ENCODE measurements at places on chromosomes 6 and 20. TPM values are rescaled to one million over a fixed set of nuclear protein-coding genes. Genes with fewer than 3 reads are reported as not detected.
A peak's percentile ranks its signal among the peaks of the same experiment; 100 is the strongest.

GRCh38 chr20:58847463-58847862 lies 3.2 kb downstream of the GNAS-AS1 start:
- DNase-seq: no peak

DNA sequence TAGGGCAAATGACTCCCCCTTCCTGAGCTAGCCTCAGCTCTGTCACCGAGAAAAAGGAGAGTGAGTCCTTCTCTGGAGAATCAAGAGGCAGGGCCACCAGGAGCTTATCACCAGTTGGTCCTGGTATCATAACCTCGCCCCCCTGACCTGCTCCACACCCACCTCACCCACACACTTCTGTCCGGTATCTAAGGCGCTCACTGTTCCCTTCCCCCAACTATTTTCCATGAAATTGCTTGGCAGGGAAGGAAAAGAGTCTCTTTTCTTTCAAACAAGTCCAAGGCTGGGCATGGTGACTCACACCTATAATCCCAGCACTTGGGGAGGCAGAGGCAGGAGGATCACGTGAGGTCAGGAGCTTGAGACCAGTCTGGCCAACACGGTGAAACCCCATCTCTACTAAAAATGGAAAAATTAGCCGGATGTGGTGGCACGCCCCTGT lies 77.6 kb downstream of the ZMYND8 start:
- no peak for DNase-seq

Gene SRSF3
- 91.2 TPM for total RNA-seq

DNA sequence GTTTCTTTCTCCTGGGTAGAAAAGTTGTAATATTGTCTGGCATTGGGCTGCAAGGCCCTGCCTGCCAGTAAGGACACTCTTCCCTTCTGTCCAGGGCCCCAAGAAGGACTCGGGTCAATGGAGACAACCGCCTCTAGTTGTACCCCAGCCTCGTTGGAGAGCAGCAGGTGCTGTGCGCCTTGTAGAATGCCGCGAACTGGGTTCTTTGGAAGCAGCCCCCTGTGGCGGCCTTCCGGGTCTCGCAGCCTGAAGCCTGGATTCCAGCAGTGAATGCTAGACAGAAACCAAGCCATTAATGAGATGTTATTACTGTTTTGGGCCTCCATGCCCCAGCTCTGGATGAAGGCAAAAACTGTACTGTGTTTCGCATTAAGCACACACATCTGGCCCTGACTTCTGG lies 37.0 kb downstream of the PLCG1 start:
- no peak for DNase-seq

GRCh38 chr6:110296241-110297025 lies 61.7 kb downstream of the METTL24 start:
- DNase-seq: peak; percentile 89

Gene VSTM2L
- not detected for total RNA-seq

DNA sequence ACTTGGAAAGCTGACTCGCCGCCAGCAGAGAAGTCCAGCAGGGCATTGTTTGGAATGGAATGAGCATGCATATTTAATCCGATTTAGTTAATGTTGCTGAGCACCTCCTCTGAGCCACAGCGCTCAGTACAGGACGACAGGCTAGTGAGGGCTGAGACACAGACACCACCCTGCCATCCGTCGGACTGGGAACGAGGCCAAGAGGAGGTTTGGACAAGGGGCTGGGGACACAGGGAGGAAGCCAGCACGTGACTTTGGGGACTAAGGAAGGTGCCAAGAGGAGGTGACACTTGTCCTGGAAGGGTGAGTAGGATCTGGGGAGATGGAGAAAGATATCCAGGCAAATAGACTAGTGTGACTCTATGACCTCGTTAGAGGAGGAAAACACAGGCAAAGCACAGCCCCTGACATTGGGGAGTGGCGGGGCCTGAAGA lies 152.5 kb upstream of the ECI2 start:
- no peak for DNase-seq

Gene F13A1
- total RNA-seq: 299 TPM

- DNase-seq: no peak
Measured at GRCh38 chr6:3352678-3353077, 93.9 kb downstream of the PSMG4 start.

GRCh38 chr6:25519856-25520255 lies 132.2 kb upstream of the SCGN start:
- no peak for DNase-seq

Gene FLOT1
- total RNA-seq: 46.7 TPM

DNA sequence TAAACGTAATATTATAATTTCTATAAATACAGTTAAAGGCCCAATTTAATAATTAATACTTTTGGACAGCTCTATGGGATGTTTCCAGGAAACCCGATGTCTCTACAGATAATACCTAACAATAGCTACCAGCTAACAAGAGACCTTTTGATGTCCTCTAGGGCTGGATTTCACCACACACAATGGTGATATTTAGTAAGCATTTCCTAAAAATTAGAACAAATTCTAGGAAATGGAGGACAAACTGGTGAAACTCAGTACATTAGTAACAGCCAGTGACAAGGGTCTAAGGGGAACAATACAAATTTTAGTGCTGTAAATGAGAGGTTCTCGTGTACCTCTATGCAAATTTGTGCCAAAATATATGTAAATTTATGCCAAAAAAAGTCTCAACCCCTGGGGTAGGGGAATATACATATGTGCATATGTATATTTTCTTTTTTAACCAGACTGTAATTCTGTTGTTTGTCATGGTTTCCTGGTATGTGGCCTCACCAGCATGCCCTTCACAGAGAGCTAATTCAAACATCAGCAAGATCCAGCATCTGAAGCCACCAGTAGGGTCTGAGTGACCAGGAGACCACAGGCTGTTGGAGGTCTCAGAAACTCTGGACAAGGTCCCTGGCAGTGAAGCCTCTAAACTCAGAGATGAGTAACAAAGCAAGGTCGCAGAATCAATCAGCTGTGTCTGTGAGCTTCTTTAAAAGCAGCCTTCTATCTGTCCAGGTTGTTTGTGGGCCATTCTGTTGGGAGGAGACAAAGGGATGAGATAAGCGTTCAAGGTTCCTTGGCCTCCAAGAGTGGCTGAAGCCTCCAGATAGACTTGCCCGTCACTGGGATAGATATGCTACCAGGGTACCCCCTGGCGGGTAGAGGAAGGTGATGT lies 235.1 kb upstream of the RREB1 start:
- no peak for DNase-seq

DNA sequence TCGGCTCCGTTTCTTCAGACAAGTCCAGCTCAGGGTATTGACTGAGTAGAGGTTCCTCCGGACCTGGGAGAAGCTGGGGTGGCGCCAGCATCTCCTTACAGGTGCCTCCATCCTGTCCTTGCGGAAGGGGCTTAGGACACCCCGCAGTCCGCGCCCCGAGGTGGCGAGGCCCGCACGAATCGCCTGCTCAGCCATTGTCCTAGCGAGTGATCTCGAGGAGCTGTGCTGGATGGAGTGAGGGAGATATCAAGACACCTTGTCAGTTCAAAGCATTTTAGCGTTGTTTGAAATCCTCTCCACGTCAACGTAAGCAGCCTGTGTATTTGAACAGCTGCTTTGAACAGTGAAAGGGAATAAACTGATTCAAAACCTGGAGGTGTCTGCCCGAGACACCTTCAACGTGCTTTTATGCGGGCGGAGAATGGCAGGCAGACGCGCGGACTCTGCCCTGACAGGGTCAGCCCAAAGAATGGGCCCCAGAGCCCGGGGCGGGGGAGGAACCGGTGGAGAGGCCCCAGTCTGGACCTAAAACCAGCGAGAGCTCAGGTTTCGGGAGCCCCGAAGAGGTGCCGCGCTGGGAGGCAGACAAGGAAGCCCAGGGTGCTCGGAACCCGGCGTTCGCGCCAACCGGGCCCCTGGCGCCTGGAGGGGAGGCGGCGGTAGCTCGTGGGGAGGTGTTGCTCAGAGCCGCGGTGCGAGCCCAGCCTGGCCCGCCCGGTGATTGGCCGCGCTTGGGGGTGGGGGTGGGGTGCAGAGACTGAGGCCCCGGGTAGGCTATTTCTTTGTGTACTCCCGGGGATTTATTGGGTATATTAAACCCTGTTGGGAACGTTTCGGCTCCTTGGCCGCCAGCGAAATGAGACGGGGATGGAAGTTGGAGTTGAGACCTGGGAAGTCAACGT lies 3.1 kb upstream of the POU3F2 start:
- no peak for DNase-seq

GRCh38 chr6:132354517-132355167 lies 46.6 kb downstream of the MOXD1 start:
- DNase-seq: no peak

GRCh38 chr6:14365393-14365792 lies 247.8 kb downstream of the CD83 start:
- DNase-seq: no peak

Data from umbilical cord (tissue), 2 donors.